HuH-7.5 (cell line): ENCODE measurements at places on chromosomes 1 and 21.

DNA sequence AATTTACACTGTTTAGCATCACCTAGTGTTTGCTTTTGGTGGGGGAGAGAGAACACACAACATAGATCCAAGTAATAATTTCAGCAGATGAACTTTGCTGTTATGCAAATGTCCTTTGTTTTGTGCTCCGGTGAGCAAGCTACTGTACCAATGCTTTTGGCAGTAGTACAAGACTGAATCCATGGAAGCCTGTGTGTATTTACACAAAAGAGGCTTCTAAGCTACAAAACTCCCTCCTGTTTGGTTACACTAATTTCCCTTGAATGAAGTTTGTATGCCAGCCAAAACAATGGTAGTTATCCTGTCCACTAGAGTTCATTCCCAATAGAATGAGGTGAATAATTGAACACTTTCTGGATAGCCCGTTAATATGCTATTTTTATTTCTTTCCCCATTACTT is 320.5 kb downstream of the KCTD3 start:
- no peak for DNase-seq

DNA sequence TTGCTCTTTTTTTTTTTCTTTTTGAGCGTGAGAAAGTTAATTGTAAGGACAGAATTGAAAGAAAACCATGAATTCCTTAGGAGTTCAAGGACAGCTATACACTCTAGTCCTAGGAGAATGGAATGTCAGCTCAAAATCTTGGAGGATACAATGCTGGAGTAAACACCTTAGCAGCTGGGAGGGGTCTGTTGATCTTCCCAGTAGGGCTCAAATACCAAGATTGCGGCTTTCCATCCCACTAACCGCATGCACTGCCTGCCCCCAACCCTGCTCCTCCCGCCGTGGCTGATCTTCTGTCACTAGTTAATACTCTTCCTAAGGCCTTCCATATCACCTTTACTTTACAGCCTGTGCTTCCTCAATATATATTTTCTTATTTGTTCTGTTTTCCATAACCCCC is 2.6 kb upstream of the PDC start:
- DNase-seq: no peak

DNA sequence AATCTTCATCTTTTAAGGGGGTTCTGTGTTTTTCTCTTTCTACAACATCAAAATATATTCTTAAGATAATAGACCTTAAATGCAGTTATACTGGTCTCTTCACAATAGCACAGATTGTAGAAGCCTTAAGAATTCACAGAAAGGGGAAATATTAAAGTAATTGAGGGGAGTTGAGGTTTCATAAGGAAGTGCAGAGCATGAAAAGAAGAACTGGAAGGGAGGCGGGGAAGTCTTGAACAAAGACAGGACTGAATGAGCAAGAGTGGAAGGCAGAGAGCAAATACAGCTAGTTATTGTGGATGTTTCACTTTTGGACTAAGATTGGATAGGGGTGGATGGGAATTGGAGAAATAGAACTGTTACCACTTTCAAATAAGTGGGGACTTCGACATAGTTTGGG is 67.7 kb downstream of the PTGER3 start:
- no peak for DNase-seq

DNA sequence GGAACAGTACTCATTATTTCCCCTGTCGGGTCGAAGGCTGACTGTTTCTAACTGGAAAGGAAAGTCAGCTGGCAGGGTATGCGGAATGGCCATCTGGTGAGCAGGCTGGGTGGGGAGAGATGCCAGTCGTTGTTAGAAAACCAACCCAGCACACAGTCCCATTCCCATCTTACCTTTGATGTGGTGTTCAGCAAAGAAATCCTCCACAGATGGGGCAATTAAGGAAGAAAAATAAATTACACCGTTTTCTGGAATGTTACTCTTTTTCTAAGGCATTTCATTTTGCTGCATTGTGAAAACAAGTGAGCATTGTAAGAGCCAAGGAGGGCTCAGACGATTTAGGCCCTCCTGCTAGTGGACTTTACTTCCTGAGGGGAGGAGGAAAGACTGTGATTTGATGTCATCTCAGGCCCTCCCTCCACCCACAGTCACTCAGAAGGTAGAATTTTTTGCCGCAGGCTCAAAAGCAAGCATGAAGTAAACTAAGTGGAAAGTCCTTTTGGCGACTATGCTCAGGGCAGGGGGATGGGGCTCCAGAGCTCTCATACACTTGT is at the start of gene SLC16A4:
SLC16A4 (minus strand) TSS at position 335 of the 554 bp plus-strand sequence. CDS start 1,703 bp downstream, outside the sequence.
- no peak for DNase-seq

GRCh38 chr1:27658951-27659496 is 13.0 kb downstream of the IFI6 start:
- no peak for DNase-seq

GRCh38 chr1:227218870-227219573 is 99.3 kb downstream of the CDC42BPA start:
- no peak for DNase-seq

DNA sequence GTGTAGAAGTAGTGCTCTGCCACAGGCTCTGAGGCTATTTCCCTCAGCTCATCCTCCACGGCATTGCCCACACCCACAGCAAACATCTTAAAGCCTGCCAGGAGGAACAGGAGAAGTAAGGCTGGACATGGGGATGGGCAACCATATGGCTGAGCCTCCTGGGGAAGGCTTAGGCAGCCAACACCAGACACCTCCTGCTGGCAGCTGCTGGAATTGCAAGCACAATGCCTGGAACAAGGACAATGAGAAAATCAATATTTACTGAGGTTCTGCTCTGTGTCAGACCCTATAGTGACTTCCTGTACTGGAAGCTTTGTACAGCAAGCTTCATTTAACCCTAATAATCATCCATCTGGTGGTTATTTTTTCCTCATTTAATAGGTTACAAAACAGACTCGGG is 8.2 kb downstream of the MATN1 start:
- no peak for DNase-seq

DNA sequence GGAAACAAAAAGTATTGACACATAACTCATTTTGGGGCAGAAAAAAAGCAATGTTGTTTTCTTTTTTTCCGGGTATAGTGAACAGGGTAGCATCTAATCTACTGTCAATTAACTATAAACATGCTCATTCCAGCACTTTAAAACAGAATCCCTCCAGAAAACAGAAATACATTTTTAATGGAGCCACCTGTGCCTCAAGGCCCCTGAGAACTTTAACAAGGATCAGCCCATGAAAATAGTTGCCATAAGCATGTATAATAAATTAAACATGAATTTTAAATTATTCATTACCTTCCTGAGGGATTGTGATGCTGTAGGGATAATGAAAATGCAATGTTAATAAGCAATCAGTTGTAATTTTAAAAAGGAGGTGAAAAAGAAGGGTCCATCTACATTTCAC is 101.4 kb upstream of the IVNS1ABP start:
- DNase-seq: no peak

DNA sequence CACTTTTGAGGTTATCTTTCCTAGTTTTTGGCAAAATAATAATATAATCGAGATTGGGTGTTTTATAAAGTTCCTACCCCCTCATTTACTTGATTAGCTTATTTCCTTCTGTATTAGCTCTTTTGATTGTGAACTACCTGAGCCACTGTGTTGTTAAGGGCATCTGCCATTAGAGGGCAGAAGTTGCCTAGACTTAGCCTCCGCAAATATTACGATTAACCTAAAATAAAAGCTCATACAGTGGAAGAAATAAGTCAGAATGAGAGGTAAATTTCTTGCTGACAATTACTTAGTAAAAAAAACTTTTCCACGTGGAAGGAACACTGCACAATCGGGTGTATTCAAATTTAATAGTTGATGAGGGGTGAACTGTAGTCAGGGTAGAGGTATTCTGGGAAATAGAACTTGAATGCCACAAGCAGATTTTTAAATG is 2.3 kb downstream of the H3-3A start:
- DNase-seq: peak; percentile 22

GRCh38 chr1:210132582-210132981 is 100.0 kb upstream of the SERTAD4 start:
- DNase-seq: no peak

DNA sequence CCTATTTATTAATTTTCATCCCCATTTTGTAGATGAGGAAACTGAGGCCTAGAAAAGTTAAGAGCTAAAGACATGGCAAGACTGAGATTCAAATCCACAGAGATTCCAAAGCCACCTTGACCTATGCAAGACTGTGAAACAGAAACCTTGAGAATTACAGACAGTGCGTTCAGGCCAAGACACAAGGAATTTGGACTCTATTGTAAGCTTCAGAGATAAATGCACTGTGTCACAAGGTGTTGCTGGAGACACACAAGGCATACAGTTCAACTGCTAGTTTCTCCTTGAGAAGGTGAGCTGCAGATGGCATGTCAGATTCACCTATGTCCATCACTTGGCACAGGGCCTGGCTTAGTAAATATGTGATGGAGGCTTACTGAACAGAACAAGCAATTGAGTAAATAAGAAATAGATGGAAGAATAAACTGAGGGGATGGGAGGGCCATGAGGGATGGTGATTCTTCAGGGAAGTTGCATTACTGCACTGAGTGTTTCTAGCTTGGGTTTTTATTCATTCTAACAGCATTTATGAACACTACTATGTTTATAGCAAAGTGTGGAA is 215.0 kb downstream of the DAB1 start:
- no peak for DNase-seq

- no peak for DNase-seq
These were observed 2.0 kb downstream of the MTX1 start for GRCh38 chr1:155210314-155211104.

DNA sequence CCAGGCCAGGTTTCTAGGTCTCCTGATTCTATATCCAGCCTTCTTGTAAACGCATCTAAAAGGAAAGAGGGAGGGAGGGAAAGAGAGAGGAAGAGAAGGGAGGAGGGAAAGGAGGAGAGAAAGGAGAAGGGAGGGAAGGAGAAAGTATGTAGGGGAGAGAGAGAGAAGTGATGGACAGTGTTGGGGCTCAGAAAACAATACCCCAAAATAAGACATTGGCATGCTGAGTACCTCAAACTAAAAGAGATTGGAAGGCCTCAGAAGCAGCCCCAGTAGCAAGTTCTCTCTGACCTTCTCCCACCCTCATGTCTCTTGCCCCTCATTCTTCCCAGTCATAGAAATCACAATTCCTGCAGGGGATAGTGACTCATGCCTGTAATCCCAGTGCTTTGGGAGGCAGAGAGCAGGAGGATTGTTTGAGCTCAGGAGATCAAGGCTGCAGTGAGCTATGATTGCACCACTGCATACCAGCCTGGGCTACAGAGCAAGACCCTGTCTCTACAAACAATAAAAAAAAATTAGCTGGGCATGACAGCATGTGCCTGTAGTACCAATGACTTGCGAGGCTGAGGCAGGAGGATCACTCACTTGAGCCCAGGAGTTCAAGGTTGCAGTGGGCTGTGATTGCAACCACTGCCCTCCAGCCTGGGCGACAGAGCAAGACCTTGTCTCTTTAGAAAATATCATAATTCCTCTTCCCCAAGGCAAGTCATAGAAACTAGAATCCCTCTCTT is 51.2 kb downstream of the DNTTIP2 start:
- no peak for DNase-seq

DNA sequence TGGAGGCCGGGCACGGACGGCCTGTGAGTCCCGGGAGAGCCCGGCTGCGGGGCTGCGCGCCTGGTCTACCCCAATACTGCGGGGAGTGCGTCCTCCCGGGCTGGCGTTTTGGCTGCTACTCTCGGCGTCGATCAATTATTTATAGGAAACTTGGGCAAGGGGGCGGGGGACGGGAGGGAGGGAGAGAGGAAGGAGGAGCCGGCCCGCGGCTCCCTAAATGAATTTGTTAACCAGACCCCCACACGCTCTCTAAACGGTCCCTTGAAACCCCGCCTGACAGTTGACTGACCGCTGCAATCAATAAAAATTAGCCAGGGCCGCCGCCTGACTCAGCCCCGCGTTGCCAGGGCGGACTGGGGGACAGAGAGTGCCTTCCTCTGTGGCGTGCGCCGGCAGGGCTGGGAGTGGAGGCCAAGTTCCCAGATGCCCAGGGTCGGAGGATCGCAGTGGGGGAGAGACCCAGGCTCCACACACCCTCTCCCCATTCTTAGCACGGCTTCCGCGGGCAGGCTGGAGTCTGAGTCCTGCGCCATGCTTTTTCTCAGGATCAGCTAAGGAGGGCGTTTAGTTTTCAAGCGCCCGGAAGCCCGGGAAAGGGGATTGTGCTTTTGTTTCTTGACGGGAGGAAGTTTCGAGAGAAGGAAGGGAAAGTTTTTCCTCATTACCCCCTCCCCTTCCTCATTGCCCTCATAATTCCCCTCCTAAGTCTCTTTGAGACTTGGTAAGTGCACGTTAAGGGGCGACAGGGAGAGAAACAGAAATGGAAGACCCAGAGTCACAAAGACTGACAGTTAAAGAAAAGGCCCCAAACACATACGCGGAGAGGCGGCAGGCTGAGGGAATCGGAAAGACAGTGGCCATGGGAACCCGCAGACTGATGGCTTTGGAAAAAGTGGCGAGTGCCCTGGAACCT is 6.2 kb downstream of the PAX7 start:
- no peak for DNase-seq

DNA sequence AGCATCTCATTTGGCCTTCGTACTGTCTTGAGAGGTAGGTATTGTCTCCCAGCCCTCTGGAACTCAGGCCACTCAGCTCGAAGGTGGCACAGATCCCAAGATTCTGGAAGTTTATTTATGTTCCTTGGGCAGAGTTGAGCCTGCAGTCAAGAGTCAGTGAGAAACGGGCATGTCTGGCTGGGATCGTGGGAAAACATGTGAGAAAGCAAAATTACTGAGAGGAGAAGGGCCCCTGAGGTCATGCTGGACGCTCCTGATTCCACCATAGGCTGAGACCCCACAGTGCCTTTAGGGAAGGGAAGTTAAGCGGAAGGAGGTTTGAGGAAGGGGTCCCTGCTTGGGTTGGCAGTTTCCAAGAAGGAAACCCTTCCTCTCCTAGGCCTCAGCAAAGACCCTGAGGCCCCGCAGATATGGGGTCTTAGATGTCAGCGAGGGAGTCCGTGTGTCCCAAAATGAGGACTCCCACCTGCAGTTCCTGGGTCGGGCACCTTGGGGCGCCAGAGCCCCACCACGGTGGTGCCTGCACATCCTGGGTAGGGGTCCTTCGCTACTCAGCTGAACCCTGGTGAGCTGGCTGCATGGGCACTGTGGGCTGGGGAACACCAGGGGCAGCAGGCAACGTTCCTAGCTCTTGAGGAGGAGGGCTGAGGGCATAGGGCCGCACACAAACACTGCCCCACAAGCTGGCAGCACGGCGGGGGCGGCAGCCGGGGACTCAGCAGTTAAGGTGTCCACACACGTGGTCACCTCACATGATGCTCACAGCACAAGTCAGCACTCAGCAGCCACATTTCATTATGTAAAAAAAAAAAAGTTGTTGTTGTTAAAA is 12.3 kb upstream of the SEMA4A start:
- DNase-seq: peak; percentile 70

DNA sequence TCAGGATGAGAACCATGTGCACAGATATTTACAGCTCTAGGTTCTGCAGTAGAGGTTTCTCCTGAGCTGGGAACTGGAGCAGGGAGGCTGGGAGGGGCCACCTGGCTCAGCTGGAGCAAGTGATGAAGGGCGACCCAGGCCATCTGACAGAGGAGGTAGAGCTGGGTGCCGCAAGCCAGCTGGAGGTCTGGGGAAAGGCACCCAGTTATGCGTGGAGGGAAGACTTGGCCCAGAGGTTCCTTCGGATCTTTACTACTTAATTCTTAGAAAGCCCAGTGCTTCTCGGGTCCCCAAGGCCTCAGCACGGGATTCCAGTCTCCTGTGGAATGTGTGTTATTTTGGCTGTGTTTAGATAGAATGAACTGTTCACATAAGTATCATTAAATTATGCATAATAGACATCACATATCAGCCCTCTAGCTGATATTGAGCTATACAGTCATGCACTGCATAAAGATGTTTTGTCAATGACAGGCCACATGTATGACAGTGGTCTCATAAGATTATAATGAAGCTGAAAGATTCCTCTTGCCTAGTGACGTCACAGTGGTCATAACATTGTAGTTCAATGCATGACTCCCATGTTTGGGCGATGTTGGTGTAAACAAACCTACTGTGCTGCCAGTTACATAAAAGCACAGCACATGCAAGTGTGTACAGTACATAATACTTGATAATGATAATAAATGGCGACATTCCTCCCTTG is 245.1 kb downstream of the RHOU start:
- DNase-seq: no peak
